ENCODE measurements at places on chromosomes 2 and 18.

GRCh38 chr2:214591366-214591765, 180.5 kb downstream of the VWC2L start:
- DNase-seq: no peak

- DNase-seq: no peak
These were observed 408.9 kb downstream of the PLCL1 start for GRCh38 chr2:198213253-198213652.

DNA sequence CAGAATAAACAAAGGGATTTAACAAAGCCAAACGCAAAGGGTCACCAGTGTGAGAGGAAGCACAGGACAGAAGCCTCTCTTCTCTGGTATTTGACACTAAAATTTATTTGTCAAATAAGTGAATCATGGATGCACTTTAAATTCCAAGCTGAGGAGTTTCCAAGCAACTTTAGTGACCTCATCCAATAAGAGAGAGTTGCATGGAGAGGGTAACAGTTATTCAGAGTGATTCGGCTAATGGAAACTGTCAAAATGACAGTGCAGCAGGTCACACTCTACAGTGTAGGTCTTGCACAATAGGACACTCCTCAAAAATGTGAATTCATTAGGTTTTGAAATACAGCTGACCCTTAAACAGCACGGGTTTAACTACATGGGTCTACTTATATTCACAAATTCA, 103.9 kb upstream of the ACVR1C start:
- no peak for DNase-seq

DNA sequence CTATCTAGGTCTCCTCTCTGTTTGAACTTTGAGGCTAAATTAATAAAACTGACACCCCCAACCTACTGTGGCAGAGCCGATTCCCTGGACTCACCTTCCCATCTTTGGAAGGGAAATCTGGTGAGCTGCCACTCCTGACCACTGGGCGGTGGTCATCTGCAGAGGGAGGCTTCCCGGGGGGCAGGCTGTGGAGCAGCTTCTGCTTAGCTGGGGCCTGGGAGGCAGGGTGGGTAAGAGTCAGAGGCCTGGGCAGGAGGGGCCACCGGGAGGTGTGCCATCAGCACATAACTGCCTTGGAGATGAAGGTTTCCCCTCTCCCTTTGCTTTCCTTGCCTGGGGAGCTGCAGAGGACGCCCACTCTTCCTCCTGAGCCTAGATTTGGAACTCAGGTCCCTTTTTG, 2.3 kb upstream of the NPPC start:
- DNase-seq: no peak

DNA sequence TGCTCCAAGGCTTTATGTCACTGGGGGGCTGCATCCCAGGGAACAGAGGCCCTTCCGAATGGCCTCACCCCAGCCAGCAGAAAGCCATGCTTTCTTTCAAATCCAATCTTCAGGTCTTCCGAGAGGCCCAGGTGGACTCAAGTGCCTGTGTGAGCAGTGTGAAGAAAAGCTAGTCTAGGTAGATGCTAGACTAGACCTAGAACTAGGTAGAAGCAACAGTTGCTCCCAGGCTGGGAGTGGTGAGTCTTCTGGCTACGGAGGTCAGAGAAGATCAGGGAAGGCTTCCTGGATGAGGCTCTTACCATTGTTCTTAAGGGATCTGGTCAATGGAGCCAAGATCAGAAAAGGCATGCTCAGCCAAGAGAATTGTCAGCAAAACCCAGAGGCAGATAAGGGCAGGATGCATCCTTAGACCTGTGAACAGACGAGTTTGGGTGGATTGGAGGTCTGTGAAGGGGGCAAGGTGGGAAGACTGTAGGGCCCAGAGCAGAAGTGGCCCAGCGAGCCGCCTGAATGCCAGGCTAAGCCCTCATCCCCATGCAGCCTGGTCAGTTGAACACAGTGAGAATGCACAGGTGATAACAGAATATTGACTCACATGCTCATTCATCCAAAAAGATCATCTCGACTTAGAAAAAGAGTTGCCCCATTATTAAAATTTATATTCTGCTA, 110.8 kb downstream of the SMAD7 start:
- no peak for DNase-seq

DNA sequence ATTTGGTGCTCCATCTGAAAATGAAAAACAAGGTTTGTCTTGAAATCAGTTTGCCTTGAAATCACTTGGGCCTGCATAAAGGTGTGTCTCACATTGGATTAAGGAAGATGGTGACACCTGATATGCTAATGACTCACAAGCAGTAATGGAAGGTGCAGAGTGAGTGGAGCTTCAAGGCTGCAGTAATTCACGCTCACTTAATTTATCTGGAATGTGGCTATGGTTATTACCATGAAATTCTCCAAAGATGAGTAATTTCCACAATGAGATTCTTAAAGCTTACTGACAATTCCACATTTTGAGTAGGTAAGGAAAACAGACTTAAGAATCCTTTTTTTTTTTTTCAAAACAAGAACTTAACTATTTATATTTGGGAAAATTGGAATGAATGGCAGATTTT, 156.8 kb downstream of the PAX3 start:
- DNase-seq: no peak

GRCh38 chr2:168514692-168515091, 58.6 kb downstream of the CERS6 start:
- no peak for DNase-seq

GRCh38 chr2:101014264-101014857, 12.3 kb downstream of the RPL31 start:
- no peak for DNase-seq

GRCh38 chr2:61704364-61704763, 149.5 kb downstream of the FAM161A start:
- no peak for DNase-seq
